ENCODE measurements at places on chromosomes 11 and 22. TPM values are rescaled to one million over a fixed set of nuclear protein-coding genes. Genes with fewer than 3 reads are reported as not detected.

DNA sequence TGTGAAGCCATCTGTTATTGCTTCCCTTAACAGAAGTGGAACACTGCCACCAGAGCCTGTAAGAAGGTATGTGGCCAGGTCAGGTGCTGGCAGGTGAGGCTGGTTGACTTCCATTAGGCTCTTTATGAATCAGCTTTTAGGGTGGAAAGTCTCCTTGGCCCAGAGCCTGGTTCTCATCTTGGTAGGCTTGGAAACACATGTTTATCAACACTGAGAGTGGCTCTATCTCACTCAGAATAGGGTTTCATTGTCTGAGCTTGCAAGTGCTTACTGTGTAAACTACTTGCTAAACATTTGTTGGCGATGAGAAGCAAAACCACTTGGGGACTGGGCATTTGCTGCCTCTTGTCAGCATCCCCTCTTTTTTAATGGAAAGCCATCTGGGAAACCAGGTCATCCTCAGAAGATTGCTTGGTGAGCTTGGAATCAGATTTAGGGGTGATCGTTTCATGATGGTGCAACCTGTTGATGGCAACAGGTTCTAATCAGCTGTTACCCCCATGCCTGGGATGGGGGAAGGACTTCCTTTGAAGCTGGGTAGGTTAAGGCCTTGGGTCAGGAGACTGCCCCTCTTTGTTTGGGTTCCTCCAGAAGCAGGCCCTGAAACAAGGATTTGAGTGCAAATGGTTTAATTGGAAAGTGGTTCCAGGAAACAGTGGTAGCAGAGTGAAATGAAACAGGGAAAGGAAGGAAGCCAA, 75.0 kb upstream of the AMPD3 start:
- DNase-seq, result no peak
- H3K4me3 ChIP-seq, result no peak overlapping the region
- H3K36me3 ChIP-seq, result no peaks in the 10 kb centered on the region
- H3K27ac ChIP-seq, result no peak overlapping the region

GRCh38 chr11:100619484-100619883, 67.6 kb upstream of the ARHGAP42 start:
- H3K36me3 ChIP-seq, result no peaks in the 10 kb centered on the region
- H3K27ac ChIP-seq, result no peak overlapping the region
- H3K4me3 ChIP-seq, result no peak overlapping the region
- DNase-seq, result no peak

DNA sequence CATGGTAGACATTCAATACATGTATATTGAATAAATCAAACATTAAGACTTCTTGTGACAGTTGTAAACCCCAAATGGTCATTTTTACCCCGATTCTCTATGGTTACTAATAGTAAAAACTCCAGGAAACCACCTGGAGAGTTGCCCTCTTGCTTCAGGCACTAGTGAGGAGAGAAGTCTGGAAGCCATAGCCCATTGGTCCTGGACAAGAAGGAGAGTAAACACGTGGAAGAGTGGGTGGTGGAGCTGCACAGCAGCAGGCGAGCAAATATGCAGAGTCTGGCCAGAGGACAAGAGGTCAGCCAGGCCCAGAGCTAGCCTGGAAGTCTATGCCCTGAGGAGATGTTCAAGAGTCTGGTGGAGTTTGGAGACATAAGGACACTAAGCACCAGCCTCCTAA, 17.7 kb downstream of the DCHS1 start:
- no peak for DNase-seq
- peaks cover 12% of the 10 kb centered on the region for H3K4me1 ChIP-seq
- no peaks in the 10 kb centered on the region for H3K36me3 ChIP-seq

GRCh38 chr11:68983801-68984200, 3.0 kb upstream of the MRGPRD start:
- H3K4me3 ChIP-seq, result no peak overlapping the region
- DNase-seq, result no peak
- no peaks in the 10 kb centered on the region for H3K27me3 ChIP-seq
- no peaks in the 10 kb centered on the region for H3K36me3 ChIP-seq
- no peaks in the 10 kb centered on the region for H3K4me1 ChIP-seq

POTEH gene
- not detected for total RNA-seq

ACRV1 gene
- total RNA-seq, result not detected
